ENCODE measurements at places on chromosomes 12 and 14.

DNA sequence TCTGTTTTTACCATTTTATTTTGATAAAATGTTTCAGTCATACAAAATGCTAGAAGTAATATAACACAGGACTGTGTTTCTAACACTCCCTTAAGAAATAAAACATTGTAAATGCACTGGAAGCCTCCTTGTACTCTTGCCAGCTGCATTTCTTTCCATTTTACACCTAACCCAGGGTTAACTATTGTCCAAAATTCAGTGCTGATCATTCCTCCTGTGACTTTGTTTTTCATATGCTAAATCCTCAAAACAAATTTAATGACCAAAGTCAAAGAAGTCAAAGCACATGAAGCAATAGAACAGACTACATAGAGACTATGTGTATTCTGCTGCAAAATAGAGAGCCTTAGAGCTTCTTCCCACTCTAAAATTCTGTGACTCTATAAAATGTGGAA is 420.3 kb upstream of the PRICKLE1 start:
- DNase-seq = no peak

DNA sequence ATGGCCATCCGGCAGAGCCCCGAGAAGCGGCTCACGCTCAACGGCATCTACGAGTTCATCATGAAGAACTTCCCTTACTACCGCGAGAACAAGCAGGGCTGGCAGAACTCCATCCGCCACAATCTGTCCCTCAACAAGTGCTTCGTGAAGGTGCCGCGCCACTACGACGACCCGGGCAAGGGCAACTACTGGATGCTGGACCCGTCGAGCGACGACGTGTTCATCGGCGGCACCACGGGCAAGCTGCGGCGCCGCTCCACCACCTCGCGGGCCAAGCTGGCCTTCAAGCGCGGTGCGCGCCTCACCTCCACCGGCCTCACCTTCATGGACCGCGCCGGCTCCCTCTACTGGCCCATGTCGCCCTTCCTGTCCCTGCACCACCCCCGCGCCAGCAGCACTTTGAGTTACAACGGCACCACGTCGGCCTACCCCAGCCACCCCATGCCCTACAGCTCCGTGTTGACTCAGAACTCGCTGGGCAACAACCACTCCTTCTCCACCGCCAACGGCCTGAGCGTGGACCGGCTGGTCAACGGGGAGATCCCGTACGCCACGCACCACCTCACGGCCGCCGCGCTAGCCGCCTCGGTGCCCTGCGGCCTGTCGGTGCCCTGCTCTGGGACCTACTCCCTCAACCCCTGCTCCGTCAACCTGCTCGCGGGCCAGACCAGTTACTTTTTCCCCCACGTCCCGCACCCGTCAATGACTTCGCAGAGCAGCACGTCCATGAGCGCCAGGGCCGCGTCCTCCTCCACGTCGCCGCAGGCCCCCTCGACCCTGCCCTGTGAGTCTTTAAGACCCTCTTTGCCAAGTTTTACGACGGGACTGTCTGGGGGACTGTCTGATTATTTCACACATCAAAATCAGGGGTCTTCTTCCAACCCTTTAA is 1.5 kb downstream of the FOXG1 start:
- DNase-seq = no peak

DNA sequence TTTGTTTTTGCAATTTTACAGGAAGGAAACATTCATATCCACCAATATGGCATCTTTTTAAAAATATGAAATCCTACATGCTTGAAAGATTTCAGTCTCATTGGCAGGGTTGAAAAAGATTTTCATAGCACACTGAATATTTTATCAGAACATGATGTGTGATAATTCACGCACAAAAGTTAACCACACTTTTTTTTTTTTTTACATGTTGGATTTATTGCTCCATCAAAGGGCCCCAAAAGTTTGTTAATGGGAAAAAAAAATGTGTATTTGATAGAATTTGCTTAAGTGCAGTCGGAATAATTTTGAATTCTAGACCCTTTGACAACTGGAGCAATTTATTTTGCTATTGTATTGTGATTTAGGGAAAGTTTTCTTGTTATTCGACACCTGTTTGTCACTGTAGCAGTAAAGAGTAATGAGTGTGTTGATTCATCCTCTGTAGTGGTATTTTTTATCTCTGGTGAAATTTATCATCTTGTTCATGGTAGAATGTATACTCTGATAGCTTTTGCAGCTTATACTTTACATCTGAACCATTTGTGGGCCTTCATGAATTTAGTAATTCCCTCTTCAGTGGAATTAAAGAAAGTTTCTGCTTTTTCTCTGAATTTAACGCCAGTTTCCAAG is 1.1 kb downstream of the EML1 start:
- DNase-seq = no peak

DNA sequence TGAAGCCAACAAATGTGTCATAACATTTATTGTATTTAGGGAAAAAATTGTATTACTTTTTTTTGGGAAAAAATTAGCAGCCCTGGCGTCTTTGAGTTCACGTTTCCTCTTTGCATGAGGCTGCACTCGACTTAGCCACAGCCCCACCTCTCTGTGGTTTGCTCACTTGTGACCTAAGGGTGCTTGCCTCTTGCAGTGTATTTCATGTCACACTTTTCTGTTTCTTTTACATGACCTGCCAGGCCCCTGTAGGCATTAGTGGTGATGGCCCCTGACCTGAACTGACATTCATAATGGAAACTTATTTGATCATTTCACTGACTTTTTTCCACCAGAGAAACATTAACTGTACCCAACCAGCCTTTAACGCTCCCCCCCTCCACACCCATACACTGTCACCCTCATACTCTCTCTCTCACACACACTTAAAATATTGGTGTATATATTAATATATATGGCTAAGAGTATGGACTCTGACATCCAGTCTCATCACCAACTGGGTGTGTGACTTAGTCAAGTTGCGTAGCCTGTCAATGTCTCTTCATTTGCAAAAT is 122.9 kb downstream of the PRKCH start:
- no peak for DNase-seq

- no peak for DNase-seq
Measured at GRCh38 chr12:95054206-95054605, 19.2 kb downstream of the NR2C1 start.

- no peak for DNase-seq
Measured at GRCh38 chr14:28461389-28461788, 305.2 kb upstream of the FOXG1 start.

GRCh38 chr12:113674996-113675395 is 203.3 kb upstream of the LHX5 start:
- no peak for DNase-seq

- DNase-seq = no peak
Measured at GRCh38 chr12:2492236-2492635, 302.5 kb upstream of the FKBP4 start.

- no peak for DNase-seq
Measured at GRCh38 chr14:36241183-36241582, 64.7 kb upstream of the PTCSC3 start.

- no peak for DNase-seq
Measured at GRCh38 chr12:121738340-121738858, 25.8 kb downstream of the TMEM120B start.

GRCh38 chr12:42977451-42978230 is 388.1 kb upstream of the PRICKLE1 start:
- no peak for DNase-seq

DNA sequence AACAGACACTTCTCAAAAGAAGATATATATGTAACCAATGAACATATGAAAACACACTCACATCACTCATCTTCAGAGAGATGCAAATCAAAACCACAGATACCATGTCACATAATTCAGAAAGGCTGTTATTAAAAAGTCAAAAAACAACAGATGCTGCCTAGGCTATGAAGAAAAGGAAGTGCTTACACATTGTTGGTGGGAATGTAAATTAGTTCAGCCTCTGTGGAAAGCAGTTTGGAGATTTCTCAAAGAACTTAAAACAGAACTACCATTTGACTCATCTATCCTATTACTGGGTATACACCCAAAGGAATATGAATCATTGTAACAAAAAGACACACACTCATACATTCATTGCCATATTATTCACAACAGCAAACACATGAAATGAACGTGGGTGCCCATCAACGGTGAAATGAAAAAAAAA is 35.1 kb downstream of the EIF2S3B start:
- DNase-seq = no peak

- no peak for DNase-seq
Measured at GRCh38 chr12:93008044-93008778, 79.1 kb upstream of the EEA1 start.

- DNase-seq = no peak
Measured at GRCh38 chr12:117134059-117134458, 34.8 kb upstream of the TESC start.

- peak; percentile 34 for DNase-seq
Measured at GRCh38 chr14:95784137-95784536, 70.2 kb upstream of the TCL1A start.

- DNase-seq = no peak
Measured at GRCh38 chr12:3307389-3307788, 183.6 kb upstream of the PRMT8 start.

DNA sequence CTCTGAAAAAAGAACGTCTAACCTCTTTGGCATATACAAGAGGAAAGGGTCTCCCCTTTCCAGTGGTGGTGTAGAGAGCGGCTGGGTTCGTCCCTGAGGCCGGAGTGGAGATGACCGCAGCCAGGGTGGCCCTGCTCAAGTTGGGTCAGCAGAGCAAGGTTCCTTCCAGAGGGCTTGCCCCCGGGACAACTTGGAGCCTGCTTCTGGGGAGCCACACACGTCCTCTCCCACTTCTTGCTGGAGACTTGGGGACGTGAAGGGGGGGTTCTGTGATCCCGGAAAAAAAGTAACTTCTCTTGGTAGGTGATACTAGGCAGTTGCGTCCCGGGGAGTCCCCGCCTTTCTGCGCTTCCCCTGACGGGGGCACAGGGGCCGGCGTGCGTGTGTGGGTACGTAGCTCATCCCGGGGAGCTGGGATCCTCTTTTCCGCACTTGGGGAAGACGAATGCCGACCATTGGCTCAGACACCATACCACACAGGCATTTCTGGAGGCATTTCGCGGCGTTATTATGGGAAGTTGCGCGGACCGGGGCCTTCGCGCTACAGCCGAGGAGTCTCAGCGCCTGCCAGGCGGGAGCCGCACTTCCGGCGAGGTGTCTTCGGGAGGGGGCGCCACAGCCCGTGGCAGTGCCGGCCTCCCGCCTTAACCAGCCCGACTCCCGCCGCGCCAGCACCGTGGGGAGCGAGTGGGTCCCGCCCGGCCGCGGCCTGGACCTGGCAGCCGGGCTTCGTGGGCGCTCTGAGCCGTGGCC is 14.8 kb upstream of the PAX9 start:
- DNase-seq = no peak

DNA sequence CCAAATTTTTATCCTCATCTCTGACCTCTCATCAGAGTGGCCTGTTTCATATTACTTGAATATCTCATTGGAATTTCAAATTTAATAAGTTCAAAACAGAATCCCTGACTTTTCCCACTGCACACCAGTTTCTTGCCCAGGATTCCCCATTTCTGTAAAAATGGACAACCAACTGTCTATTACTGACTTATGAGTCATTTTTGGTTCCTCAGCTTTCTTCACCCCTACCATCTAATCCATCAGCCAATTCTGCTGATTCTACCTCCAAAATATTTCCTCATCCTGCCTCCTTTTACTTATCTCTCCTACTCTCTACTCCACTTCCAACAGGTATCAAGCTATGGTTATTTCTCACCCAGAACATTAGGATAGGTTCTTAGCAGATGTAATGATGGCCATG is 44.2 kb downstream of the TMX1 start:
- DNase-seq = no peak

DNA sequence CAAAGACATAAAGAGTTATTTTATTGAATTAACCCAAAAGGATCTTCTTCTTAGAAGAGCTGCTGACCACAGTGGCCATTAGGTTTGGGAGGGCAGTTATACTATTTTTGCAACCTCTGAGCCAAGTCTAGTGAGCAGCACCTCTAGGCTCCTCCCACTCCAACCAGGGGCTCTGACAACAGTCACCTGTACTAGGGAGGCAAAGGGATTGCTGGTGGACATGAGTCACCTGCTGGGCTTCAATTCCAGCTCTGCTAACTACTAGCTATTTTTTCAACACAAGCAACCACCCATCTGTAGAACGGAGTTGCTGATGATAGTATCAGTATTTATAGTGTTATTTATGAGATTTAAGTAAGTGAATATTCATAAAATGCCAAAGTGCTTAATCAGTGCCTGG is 166.0 kb downstream of the KLHL28 start:
- no peak for DNase-seq

DNA sequence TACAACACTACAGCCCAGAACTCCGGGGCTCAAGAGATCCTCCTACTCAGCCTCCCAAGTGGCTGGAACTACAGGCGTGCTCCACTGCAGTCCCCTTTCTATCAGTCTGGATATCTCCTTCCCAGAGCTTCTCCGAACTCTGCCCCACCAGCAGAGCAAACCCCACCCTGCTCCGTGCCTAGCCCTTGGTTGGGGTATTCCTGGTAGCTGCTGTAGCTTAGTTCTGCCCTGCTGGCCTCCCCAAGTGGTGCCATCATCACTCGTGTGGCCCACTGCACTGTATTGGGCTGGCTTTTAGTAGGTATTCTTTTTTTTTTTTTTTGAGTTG is 9.5 kb downstream of the HSP90AA1 start:
- no peak for DNase-seq

- DNase-seq = no peak
Measured at GRCh38 chr12:106084014-106084671, 54.6 kb downstream of the NUAK1 start.

DNA sequence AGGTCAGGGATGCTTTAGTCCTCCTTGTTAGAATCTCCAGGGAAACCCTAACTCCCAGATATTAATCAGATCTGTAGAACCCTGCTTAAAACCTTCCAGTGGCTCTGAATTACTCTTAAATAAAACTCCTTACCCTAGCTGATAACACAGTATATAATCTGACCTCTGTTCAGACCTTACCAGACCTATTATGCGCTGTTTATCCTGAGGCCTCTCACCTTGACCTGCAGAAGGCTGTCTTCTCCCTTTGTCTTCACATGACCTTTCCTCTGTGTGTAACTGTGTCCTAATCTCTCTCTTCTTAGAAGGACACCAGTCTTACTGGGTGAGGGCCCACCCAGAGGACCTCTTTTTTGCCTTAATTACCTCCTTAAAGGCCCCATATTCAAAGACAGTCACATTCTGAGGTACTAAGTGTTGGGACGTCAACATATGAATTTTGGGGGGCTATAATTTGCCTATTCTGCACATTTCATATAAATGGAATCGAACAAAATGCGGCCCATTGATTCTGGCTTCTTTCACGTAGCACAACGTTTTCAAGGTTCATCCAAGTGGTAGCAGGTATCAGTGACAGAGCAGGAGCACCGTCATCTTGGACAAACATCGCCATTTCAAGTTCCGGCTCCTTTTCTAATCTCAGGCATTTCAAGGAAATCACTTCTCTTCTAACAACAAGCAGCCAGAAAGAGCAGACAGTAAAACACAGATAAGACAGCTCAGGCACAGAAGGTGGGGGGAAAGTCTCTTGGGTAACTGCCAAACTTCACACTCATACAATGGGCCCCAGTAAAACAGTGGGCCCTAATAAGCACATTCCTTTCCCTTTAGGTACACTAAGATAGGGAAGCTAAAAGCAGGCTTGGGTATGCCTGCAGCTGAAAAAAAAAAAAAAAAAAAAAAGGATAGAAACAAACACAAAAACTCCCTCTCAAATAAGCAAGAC is 200.2 kb upstream of the NUDT4 start:
- no peak for DNase-seq

Measured in right renal pelvis (tissue), 4 donors.